Left renal cortex interstitium (tissue), 4 donors: ENCODE measurements at places on chromosomes 2 and 18.

- no peak for DNase-seq
Measured at GRCh38 chr18:13268158-13269012, 49.8 kb downstream of the LDLRAD4 start.

DNA sequence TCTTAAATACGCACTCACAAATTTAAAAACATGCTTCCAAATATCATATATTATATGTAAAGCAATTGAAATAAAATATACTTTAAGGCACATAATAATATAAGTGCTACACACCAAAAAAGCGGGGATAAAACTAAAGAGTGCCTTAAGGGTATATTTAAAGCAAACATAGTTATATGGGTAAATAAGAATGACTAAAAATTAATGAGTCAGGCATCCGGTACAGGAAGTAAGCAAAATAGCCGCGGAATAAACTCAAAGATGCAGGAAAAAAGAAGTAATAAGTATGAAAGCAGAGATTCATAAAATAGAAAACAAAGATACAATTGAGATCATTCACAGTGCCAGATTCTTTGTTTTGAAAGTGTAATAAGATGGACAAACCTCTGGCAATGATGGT lies 503.5 kb upstream of the SOX11 start:
- no peak for DNase-seq

DNA sequence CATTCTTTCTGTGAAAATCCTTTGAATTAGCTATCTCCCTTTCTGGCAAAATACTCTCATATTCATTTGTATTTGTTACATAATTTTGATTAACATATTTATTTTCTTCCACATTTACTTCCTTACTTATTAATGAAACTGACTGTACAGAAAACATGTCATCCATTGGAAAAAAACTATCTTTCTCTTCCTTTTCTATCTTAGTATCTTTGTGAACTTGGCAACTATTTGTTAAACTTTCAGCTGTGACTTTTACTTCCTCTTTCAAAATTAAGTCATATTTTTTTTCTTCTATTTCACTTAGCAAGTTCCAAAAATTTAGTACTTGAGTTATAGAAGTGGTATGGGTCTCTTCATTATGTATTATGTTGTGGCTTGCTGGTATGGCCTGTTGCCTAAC lies 2.6 kb downstream of the RAD51AP2 start:
- DNase-seq, result no peak

GRCh38 chr2:207802650-207803049 lies 32.9 kb upstream of the FZD5 start:
- no peak for DNase-seq

DNA sequence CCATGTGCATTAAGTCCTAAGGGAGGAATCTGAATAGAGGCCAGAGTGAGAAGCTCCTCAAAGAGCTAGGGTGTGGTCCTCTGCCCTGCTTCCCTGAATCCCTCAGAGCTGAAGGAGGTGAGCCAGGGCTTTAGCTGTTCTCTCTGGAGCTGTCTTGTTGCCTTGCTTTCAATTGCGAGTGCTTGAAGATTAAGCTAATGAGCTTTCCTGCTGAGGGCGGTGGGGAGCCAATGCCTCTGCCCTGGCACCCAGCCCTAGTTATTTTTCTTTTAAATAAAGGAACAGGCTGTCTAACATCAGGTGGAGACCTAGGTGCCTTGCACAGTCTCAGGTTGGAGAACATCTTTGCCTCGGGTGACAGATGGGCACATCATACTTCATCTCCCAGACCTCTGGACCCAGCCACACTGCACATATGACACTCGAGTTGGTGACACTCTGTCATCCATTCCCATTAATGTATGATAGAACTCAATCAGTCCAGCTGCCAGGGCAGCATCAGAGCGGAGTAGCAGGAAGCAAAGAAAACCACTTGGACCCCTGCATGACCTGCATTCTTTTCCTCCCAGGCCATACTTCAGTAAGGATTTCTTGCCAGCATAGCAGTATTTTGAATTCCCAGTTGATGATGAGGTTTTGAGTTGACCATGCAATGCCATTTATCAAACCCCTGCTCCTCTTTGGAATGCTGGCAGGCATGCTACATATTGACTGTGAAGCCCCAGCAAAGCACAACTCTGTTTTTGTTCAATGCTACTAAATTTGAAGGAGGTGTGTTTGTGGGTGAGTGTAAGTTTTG lies 292.7 kb downstream of the RNF144A start:
- DNase-seq, result no peak

- DNase-seq, result no peak
Measured at GRCh38 chr18:57080479-57080878, 66.4 kb upstream of the BOD1L2 start.

- no peak for DNase-seq
Measured at GRCh38 chr2:241728000-241728399, 6.4 kb upstream of the D2HGDH start.

DNA sequence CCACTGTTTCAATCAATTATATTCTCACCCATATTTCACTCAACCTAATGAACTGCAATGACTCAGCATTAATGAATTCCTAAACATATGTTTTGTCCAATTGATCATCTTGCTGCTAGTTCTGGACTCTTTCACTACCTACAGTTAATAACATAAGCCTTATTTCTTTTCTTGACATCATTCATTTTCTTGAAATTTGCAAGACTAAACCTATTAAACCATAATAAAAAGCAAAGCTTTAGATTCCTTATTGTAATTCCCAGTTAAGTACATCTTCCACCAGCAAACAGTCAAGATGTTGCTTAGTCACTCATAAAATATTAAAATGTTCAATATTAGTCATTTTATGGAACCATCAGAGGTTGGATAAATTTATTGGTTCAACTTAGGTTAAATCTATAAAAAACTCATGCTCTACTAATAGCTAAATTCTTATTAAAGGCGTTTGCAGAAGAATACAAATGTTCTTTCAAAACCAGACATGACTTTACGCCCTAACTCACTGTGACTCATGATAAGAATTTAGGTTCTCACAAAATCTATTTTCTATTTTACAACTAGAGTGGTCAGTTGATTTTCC lies 599.4 kb downstream of the RNF144A start:
- no peak for DNase-seq

DNA sequence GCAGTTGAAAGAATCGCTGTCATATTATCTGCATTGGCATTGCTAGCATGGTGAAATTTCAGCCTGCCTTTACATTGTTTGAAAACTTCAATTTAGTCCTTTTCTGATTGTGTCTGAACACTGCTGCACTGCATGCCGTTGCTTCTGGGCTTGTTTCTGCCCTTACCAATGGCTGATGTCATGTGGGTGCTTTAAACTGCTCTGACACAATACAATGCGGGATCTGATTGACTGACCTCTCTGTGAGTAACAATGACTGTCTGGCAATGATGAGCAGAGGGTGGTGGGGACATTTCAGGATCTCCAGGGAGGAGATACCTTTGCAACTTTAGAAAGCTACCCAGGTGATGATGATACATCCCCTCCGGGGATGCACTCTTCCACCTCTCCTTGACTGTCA lies 119.5 kb upstream of the ZBTB14 start:
- no peak for DNase-seq

- DNase-seq, result no peak
Measured at GRCh38 chr18:73274812-73275621, 407.2 kb upstream of the NETO1 start.

- DNase-seq, result no peak
Measured at GRCh38 chr2:127107622-127107999, 657 bp upstream of the BIN1 start.

DNA sequence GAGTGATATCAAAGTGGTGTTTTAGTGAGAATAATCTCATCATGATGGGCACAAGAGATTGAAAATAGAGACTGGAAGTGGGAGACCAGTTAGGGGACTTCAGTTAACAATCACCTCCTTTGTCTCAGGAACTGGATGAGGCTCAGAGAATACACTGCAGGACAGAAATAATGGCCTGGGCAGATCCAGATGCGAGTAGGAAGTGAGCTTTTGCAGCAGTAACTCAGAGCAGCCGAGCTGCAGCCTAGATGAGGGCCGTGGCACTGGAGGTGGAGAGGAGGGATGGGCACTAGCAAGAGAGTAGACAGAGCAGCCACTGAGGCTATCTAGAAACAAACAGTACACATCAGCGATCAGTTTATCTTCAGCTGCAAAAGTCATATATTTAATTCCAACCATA lies 48.6 kb downstream of the CYB5A start:
- DNase-seq, result no peak

DNA sequence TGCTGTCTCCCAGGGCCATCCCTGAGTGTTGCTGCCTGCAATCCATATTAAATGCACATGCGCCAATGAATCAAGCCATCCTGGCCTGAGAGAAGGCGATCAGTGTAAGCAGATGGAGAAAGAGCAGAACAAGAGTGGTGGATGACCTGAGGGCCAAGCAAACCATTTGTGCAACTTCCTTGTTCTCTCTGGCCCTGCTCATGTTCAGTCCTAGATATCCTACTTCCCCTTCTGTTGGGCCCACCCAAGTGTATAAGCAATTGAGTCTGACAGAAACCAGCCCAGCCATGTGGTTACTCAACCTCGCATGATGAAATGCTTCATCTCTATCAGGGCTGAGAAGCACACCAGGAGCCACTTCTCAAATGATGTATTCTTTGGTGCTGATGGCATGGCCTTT lies 383.1 kb upstream of the ID2 start:
- no peak for DNase-seq

- DNase-seq, result no peak
Measured at GRCh38 chr2:88892207-88892606, 200.7 kb downstream of the RPIA start.

- DNase-seq, result no peak
Measured at GRCh38 chr2:439556-440402, 151.9 kb upstream of the ALKAL2 start.

DNA sequence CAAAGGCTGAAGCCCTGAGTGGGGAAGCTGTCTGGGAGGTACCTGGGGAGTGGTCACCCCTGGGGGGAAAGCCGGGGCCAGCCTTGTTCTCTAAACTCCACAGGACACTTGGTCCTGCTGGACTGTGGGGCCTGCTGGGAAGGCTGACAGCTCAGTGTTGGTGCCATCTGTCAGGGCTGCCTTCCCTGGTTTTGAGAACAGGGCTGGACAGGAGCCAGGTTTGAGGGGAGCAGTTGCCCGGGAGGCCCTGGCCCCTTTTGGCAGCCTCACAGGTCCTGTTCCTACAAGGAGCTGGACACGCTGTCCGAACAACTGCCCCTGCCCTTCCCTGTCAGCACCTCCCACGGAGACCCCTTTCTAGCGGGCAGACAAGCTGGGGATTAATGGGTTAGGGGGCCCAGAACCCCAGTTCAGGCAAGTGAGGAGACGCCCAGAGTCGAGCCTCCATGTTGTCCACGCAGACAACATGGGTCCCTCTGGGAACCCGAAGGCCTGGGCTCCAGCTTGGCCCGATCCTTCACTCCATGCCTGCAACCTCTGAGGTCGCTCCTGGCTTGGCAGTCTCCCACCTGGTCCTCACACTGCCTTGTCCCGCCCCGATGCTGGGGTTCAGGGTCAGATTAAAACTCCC lies 40.8 kb downstream of the ATOH8 start:
- no peak for DNase-seq

DNA sequence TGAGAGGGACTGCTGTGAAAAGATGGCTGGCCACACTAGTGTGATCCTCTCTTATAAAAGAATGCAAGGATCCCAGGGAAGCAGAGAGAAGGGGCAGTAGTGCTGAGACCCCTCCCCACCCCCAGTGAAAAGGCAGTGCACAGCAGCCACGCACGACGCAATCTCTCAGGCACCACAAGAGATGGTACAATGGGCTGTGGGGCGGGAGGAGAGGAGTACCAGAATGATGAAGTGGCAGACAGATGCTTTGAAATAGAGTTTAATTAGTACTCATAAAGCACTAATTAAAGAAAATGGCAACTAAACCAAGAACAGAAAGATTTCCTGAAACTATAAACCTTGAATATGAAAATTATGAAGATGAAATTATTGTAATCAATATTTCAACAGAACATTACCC lies 29.0 kb downstream of the B4GALT6 start:
- DNase-seq, result no peak

- DNase-seq, result no peak
Measured at GRCh38 chr2:28621172-28622100, 125.6 kb downstream of the PLB1 start.

GRCh38 chr2:105582952-105583660 lies 161.6 kb upstream of the NCK2 start:
- DNase-seq, result no peak

DNA sequence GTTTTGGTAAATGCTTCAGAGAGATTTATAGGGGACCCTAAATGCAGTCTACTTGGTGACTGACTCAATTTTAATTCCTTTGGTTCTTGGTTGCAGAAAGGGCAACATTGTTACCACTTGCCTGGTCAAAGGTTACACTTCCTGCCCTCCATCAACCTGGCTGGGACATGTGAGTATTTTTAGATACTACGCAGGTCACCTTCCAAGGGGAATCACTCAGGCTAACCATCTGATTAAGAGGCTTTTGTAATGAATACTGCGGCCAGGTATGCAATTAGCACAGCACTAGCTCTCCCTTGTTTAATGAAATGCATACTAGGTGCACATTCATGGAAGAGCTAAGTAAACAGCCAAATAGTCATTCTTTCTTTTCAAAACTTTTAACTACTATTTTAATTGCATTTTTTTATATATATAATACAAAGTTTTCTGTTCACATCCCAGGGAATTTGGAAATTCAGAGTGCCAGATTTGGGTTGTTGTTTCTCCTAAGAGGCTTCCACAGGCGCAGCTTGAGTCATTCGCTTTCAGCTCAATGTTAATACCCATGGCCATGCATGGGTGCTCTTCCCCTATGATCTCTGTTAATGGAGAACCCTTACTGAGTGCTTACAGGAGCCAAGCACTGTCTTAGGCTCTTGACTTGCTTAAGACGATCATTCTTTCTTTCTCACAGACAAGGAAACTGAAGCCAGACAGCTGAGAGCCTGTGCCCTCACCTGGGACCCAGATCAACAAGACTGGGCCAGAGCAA lies 152.2 kb downstream of the MTX2 start:
- no peak for DNase-seq

- DNase-seq, result no peak
Measured at GRCh38 chr18:48942554-48943261, 8.1 kb downstream of the SMAD7 start.

DNA sequence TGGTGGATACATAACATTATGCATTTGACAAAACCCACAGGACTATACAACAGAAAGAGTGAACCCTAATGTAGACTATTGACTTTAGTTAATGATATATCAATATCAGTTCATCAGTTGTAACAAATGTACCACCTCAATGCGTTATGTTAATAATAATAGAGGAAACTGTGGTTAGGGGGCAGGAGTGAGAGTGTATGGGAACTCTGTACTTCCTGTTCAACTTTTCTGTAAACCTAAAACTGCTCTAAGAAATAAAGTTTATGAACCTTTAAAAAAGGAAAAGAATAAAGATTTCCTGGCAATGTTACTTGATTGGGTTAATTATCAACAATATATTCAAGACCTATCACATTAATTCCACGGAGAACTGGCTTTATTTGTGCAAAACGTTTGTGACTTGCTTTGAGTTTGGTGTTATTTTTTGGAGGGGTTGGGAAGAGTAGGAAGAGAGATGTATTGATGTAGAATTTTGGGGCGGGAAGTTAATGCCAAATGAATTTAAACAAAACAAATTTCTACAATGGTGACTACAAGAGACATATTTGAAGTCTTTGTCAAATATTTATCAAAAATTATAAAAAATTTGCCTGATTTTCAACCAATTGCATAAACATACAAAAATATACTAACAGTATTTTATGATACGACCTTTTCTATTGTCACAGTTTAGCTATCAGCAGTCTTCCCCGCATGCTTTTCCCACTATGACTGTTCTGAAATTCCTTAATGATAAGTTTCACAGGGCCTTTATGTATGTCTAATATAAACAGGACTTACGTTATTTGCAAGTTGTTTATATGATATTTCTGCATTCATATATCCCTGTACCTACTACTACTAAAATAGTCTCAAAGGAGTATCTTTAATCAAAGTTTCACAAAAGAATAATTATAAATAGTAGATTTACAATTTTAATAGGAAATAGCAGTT lies 2.1 kb upstream of the RTN4 start:
- no peak for DNase-seq
